Spinal cord (tissue), 10 donors: ENCODE measurements at places on chromosomes 16 and 17. TPM values are rescaled to one million over a fixed set of nuclear protein-coding genes. Genes with fewer than 3 reads are reported as not detected.

Gene PABPN1L
- not detected for total RNA-seq

Gene VMO1
- total RNA-seq: 0.99 TPM

Gene XAF1
- 16.7 TPM for total RNA-seq

GRCh38 chr17:16933317-16934132 is 38.4 kb downstream of the TNFRSF13B start:
- no peaks in the 10 kb centered on the region for H3K27me3 ChIP-seq
- no peak overlapping the region for H3K4me3 ChIP-seq
- H3K36me3 ChIP-seq: no peaks in the 10 kb centered on the region
- H3K27ac ChIP-seq: no peak overlapping the region
- H3K4me1 ChIP-seq: peaks cover 4% of the 10 kb centered on the region
- DNase-seq: no peak

DNA sequence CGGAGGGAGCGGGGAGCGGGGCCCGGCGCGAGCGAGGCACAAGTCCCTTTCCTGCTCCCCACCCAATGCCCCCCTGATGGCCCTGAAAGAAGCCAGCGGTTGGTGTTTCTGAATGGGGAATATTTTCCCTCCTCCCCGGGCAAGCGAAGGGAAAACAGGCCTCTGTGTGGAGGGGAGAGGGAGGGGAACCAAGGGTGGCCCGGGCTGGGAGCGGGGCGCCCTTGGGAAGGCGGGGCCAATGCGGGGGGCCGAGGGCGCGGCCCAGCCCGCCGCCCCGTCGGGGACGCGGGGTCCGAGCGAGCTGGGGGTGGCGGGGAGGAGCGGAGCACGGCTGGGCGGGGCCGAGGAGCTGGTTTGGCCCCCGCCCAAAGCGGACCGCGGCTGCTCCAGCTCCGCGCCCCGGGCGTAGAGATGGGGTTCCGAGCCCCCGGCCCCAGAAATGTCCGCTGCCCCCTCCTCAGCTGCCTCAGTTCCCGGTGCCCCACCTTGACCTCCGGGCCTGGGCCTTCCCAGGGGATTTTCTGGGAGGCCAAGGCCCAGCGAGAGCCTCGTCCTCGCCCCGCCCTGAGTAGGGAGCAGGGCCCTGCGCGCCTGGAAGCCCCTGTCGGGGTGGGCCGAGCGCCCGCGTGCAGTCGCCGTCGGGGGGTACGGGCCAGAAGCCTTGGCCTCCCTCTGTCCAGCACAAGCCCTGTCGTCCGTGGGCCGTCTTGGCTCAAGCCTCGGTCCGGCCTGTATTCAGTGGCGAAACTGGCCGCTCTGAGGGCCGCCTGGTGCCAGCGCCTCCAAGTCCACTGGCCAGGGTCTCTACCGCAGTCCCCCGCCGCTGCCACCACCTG is 3.9 kb upstream of the HEXIM1 start:
- peak overlapping the region; percentile 48 for H3K4me3 ChIP-seq
- H3K36me3 ChIP-seq: no peaks in the 10 kb centered on the region
- DNase-seq: no peak
- H3K27me3 ChIP-seq: no peaks in the 10 kb centered on the region

DNA sequence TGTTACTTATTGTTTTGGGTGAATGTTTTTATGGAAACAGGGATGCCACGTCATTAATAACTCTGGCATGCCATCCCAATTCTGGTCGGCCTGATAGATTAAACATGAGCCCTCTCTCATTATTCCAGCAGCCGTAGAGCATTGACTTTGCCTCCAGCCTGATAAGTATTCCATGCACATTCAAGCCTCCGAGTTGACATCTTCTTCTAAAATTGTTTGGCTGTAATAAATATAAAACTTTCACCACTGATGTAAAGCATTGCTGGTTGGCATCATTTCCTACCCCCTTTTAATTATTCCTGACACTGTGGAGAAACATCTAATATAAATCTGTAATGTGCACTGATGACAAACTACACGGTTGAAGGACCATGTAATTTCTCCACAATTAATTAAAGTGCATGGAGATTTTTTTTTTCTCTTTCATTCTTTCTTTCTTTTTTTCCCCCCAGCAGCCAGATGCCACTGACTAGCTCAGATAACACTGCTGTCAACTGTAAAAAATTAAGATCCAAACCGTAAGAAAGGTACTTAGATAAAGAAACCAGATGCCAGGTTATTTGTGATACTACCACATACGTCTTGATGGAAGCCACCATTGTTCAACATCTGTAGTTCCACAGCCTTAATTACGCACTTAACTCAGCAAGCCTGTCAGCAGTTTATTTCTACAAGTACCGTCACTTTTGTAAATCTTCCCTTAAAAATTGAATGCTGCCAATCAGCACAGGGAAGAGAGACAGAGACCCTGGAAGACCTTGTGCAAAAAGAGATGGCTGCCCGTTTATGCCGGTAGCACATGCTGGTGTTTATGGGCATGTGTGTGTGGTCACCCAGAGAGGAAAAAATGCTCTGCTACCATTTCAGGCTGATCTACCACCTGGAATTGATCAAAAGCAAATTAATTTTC is 237.7 kb downstream of the IRX3 start:
- no peak for DNase-seq
- H3K27ac ChIP-seq: no peak overlapping the region
- no peaks in the 10 kb centered on the region for H3K36me3 ChIP-seq
- no peaks in the 10 kb centered on the region for H3K27me3 ChIP-seq
- H3K4me1 ChIP-seq: peaks cover 8% of the 10 kb centered on the region
- H3K4me3 ChIP-seq: no peak overlapping the region

GRCh38 chr16:83939266-83939855 is 13.7 kb upstream of the OSGIN1 start:
- H3K4me1 ChIP-seq: peaks cover 12% of the 10 kb centered on the region
- no peaks in the 10 kb centered on the region for H3K27me3 ChIP-seq
- no peak overlapping the region for H3K4me3 ChIP-seq

DNA sequence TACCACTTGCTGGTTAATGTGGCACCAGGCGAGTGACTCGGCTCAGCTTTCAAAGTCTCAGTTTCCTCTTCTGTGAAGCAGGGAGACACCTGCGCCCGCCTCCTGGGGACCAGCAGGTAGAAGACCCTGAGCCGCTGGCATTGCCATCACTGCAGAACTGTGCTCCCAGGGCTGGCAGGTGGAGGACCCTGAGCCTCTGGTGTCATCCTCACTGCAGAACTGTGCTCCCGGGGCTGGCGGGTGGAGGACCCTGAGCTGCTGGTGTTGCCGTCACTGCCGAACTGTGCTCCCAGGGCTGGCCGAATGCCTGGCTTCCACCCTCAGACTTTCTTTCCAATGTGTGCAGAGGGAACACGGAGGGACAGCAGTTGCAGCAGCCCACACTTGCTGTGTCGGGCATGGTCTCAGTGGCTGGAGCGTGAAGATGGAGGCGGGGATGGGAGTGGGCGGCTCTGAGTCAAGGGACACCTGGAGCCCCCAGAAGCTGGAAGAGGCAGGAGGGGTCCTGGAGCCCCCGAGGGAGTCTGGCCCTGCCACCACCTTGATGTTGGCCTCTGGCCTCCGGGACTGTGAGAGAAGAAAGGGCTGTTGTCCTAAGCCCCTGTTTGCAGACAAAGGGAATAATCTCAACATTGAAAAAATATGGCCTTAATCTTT is 75.8 kb upstream of the METTL9 start:
- no peak overlapping the region for H3K27ac ChIP-seq
- peaks cover 49% of the 10 kb centered on the region for H3K4me1 ChIP-seq
- H3K27me3 ChIP-seq: no peaks in the 10 kb centered on the region
- no peaks in the 10 kb centered on the region for H3K36me3 ChIP-seq

DNA sequence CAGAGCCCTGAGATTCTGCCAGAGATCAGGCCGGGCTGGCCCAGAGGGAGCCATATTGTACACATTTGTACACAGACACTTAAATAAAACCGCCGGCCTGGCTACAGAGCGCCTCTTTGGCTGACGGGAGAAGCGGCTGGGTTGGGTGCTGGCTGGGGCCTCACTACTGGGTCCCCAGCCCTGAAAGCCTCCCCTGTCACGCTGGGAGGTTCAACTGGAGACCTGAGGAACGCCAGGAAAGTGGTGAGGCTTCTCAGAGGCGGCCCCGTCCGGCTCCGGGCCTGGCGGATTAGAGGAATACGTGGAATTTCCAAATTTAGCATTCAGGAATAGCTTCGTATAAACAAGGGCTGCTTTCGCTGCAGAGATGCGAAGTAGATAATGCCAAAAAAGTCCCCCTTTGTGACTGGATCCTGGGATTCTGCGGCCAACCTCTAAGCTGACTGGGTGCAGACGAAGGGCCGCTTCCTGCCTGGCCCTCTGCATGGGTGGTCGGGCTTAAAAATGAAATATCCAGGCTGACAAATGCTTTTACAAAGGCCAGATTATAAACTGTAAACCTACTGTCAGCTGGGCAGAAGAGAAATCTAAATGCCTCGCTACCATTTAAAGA is 252.4 kb downstream of the IRF8 start:
- H3K4me1 ChIP-seq: peaks cover 5% of the 10 kb centered on the region
- no peak for DNase-seq
- no peaks in the 10 kb centered on the region for H3K27me3 ChIP-seq
- H3K27ac ChIP-seq: no peak overlapping the region
- H3K36me3 ChIP-seq: no peaks in the 10 kb centered on the region

DNA sequence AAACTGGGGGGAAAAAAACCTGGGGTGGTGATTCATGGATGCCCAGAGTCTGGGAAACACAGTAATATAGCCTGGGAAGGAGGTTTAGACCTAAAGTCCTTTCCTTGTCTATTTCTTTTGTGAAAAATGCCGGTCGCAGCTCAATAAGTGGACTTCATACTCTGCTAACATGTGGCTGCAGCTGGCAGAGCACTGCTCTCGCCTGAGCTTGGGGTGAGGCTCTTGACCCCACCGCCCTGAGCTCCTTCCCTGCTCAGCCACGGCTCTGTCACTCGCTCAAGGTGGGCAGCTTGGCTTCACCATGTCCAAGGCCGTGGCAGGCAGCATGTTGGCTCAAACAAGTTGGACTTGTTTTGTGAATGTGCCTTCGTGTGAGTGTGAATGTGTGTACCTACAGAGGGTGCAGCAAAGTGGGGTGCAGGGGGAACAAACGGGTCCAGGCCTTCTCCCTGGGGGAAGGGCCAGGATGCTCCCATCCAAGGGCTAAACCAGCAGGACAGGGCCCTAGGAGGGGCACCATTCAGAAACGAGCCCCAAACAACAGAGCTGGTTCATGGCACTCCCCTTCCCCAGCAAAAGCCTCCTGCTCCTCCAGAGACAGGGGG is 4.9 kb downstream of the FA2H start:
- no peak overlapping the region for H3K4me3 ChIP-seq
- peaks cover 11% of the 10 kb centered on the region for H3K27me3 ChIP-seq
- no peaks in the 10 kb centered on the region for H3K36me3 ChIP-seq

GRCh38 chr16:598823-599739 is 9.2 kb downstream of the RAB40C start:
- H3K36me3 ChIP-seq: peaks cover 57% of the 10 kb centered on the region
- peaks cover 3% of the 10 kb centered on the region for H3K4me1 ChIP-seq
- H3K27ac ChIP-seq: no peak overlapping the region
